ENCODE measurements at places on chromosomes 16 and 17.

- no peak for DNase-seq
Observed at GRCh38 chr16:88627531-88628411, 10.6 kb upstream of the IL17C start.

DNA sequence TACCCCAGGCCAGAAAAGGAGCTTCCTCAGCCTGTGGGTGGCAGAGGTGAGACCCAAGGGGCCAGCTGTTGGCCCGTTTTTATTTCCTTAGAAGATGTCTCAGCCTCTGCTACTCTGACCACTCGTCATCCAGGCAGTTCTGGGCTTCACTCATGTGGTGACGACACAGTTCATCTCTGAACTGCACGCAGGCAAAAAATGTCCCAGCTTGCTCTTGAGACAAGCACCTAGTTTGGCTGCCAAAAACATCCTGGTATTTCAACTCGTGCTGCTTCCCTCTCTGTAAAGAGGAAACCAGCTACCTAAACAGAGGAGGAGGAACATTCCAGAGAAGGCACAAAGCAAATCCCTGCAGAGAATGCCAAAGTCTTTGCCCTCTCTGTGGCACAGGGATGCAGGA, 125.7 kb downstream of the XYLT1 start:
- DNase-seq: peak; percentile 61

DNA sequence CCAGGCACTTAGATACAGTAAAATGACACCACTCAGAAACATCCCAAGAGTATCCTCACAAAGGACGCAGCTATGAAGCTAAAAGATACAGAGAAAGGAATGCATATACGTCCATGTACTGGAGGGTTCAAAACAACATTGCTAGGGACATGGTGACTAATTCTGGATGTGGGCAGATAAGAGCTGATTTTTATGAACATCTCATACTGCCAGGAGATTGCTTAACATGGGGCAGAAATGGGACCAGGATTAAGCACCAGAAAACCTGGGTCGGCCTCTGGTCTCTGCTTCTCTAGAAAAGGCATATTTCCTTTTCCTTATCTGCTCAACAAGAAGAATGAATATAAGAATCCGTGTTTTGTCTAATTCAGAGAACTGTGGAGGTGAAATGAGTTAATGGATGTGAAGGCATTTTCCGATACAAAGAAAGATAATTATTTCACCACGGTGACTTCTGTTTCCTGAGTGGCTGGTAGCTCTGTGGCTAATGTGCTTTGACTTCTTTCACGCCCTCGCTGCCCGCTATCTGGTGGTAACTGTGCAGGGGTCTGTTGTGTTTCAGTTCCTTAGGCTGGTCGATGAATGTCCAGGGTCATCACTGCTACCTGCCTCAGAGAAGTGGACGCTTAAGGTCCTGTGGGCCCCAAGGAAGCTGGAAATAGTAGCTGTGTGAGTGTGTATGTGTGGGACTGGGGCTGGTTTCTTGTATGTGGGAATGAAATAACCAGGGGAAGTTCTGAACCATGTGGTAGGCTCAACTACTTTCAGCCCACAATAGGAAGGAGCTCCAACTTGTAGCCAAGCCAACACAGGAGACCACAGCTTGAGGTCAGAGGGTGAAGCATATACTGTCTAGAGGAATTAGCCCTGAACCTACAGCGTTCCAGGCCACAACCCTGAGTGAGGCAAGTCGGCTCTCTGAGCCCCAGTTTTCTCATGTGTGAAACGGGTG, 15.8 kb upstream of the CCL5 start:
- DNase-seq: no peak

DNA sequence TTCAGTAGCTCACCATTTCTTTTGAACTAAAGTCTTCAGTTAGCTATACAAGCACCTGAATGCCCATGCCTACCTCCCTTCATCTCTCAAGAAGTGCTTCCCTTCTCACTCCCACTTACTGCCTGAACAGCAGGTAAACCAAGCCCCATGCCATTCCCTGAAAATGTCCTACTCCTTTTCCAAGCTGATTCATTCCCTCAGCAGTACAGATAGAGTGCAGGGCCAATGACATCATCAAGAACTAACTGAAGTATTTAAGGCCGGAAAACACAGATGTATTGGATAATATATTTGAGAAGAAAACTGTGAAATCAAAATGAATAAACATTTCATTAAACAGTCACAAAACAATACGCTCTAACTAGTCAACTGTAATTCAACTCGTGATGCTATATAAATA, 478.8 kb upstream of the CDH11 start:
- DNase-seq: no peak

GRCh38 chr17:32269377-32269776, 3.7 kb downstream of the RHBDL3 start:
- DNase-seq: peak; percentile 82

DNA sequence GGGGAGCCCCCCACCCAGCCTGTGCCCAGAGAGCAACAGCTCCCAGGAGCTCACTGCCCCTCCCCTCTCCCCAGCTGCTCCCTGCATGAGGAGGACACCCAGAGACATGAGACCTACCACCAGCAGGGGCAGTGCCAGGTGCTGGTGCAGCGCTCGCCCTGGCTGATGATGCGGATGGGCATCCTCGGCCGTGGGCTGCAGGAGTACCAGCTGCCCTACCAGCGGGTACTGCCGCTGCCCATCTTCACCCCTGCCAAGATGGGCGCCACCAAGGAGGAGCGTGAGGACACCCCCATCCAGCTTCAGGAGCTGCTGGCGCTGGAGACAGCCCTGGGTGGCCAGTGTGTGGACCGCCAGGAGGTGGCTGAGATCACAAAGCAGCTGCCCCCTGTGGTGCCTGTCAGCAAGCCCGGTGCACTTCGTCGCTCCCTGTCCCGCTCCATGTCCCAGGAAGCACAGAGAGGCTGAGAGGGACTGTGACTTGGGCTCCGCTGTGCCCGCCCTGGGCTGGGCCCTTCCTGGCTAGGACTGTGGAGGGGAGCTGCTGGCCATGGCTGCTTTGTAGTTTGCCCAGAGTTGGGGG, 584 bp downstream of the TCAP start:
- DNase-seq: peak; percentile 62

DNA sequence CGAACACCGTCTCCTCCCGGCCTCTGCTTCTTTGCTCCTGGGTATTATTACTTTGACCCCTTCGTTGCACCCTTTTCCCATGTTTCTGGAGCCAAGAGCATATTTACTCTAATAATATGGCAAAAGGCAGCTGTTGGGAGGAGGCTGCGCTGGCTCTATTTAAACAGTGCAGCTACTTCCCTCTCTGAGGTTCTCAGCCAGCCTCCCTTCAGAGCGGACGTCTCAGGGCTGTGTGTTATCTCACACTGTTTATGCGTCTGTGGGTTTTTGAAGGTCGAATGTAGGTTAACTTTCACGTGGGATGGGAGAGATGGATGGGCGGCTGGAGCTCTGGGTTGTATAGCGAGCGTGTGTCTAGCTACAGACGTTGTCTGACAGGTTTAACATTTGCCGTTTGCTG, 45.3 kb downstream of the COX4I1 start:
- no peak for DNase-seq

- no peak for DNase-seq
Observed at GRCh38 chr16:30894540-30895368, 877 bp upstream of the BCL7C start.

DNA sequence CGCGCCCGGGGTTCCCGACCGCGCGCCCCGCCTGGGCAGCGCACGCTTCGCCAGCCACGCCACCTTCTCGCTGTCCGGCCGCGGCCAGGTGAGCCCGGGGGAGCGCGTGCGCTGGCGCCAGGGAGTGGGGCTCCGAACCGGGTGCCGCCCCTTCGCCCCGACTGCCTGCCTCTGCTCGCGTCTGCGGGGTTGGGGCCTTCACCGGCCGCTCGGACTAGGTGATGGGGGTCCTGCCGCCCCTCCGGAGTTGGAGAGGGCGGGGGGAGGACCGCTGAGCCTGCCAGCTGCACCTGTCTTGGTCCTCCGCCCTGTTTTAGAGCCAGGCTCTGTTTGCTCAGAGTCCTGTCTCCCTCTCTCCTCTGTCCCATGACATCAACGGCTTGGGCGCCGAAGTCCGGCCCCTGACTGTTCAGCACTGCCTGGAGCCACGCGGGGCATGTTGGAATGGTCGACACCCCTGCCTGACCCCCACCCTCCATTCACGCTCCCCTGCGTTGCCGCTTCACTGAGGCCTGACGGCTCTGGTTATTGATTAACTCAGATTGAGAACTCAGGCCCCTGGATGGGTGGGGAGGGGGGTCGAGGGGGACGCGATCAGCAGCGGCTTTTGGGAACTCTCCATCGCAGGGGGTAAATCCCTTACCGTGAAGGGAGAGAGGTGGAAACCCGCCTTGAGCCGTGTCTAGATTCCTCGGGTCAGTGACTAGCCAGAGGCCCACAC, 748 bp downstream of the SMTNL2 start:
- no peak for DNase-seq

DNA sequence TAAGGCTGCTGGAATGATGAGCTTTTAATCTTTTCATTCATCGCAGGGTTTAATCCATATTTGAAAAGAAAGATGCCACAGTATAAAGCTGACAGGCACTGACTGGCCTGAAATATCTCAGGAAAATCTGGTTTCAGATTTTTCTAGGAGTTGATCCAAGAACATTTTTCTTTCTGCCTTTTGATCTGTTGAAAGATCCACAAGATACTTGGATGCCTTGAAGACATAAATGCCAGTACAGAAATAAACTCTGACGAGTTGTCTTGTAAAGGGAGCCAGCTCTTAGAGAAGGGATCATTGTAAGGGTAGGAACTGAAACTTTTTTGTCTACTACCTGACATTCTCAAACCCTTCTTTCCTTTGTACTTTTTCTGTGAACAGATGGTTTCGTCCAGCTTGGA, 25.4 kb upstream of the KRT20 start:
- DNase-seq: no peak

DNA sequence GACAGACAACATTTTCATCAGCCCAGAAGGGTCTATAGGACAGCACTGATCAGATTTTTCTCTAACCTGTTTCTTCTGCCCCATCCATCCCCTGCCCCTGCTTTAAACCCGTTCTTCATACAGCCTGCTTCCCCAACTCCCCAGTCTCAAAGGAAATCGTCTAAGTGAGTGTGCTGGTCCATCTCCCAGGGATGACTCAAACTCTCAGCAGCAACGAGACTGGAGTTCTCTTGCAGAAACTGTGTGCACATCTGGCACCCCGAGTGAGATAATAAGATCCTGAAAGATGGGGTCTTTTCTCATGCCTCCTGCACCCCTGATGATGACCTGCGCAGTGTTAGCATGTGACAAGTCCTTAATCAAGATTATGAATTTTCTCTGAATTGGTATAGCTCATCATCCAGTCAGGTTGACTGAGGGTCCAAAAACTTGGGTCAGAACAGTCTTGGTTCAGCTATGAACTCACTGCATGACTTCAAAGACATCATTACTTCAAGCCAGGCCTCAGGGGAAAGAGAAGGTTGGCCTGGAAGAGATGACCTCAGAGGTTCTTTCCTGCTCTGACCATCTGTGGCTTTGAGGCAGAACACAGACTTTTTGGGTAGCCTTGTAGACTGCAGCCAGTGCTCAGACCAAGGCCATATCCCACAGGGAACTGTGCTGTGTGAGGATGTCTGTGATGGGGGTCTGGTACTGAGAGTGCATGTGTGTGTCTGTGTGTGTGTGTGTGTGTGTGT, 117.9 kb downstream of the SPACA3 start:
- no peak for DNase-seq

DNA sequence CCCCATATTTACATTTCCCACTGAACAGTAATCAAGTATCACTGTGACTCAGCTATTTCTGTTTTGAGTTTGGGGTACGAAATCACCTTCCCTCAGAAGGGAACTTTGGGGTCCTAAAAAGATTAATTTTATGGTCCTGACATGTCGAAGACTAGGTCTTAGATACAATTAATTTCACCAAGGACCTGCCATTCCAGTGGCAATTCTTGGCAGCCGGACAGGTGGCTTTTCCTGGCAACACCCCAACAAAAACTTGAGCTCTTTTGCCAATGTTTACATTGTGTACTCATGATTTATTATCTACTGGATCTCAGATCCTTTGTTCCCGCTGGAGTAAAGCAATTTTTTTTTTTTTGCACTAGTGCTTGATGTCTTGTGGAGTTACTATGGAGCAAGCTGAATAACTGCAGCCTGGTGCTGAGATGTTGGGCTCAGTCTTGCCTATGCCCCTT, 14.4 kb downstream of the SLFN5 start:
- DNase-seq: no peak

DNA sequence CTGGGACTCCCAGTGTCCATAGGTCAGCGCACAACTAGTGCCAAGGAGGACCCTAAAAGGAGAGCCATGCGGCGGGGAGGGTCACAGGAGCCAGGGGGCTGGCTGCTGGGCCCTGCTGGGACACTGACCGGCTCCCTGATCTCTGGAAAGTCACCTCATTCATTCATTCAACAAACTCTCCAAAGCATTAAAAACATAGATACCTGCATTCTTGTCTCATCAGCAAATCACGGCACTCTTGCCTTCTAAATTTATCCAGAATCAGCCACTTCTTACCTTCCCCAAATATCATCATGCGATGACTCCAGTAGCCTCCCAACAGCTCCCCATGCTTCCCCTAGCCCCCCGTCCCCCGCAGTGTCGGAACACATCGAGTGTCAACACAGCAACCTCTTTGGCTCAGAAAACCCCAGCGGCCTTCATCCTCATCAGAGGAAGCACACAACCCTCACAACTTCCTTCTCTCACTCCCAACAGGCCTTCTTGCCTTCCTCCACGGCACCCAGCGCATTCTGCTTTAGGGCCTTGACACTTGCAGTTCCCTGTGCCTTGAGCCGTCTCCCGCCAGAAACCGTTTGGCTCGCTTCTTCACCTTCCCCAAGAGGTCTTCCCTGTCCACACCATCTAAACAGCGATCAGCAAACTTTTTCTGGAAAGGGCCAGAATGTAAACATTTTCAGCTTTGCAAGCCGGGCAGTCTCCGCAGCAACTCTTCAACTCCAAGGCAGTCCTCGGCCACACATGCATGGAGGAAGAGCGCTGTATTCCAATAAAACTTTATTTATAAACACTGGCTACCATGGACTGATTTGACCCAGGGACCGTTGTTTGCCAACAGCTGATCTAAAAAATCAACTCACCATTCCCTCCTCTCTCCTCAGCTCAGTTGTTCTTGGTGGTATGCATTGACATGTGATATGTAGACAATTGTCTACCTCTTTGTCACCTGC, 119.5 kb upstream of the TNRC6C start:
- peak; percentile 16 for DNase-seq

- DNase-seq: no peak
Observed at GRCh38 chr16:48244863-48245195, 729 bp downstream of the LONP2 start.

DNA sequence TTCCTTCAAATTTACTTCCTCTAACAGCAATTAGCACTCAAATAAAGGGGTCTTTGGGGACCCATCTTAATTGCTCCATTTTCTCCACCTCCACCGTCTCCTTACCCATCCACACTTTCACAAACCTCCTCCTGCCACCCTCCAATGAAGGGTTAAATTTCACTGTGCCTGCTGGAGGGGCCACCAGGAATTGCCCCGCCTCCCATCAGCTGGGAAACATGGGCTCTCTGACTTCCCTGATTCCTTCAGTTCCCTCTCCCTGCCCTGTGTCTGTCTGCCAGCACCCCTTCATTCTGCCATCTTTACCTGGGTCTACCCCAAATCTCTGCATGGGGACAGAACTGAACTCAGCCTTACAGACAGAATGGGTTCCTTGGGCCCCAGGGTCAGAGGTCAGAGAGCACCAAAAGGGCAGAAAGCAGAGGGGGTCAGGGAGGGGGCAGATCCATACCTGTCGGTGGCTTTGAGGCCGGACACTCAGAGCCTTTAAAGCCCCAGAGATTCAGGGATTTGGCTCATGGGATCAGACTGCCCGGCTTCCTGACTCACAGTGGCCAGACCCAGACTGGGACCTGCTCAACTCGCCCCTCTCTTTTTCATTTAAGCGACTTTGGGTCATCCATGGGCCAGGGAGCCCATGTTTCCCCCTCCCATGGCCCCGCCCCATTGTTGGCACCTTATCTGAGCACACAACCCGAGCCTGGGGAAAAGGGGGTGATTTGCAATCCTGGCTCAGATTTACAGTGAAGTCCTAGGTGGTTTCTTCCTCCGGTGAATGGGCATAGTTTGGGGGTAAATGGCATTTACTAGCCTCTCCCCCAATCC, 17.6 kb upstream of the SP2 start:
- no peak for DNase-seq

Data from left ventricle myocardium superior (tissue), 1 donor.